ENCODE measurements at places on chromosomes 16 and 17. TPM values are rescaled to one million over a fixed set of nuclear protein-coding genes. Genes with fewer than 3 reads are reported as not detected.
A peak's percentile ranks its signal among the peaks of the same experiment; 100 is the strongest.

The NEURL4 gene
- total RNA-seq: 52.7 TPM

The KRTAP4-11 gene
- not detected for total RNA-seq

GRCh38 chr16:8537691-8538342, 52.5 kb downstream of the TMEM114 start:
- H3K36me3 ChIP-seq: no peaks in the 10 kb centered on the region
- no peak for DNase-seq
- H3K4me1 ChIP-seq: no peaks in the 10 kb centered on the region
- H3K27ac ChIP-seq: no peak overlapping the region
- H3K27me3 ChIP-seq: no peaks in the 10 kb centered on the region

DNA sequence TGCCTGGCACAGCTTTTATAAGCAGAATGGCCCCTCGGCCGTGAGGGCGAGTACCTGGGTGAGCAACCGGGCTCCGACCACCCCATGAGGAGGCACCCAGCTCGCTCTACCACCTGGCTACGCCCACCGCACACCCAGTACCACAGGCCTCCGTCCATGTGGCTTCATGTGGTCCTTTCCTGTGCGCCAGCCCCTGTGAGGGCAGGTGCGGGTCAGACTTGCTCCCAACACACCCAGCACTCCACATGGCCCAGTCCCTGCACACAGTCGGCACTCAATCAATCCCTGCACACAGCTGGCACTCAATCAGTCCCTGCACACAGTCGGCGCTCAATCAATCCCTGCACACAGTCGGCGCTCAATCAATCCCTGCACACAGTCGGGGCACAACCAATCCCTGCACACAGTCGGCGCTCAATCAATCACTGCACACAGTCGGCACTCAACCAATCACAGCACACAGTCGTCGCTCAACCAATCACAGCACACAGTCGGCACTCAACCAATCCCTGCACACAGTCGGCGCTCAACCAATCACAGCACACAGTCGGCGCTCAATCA, 4.0 kb downstream of the C1QTNF8 start:
- no peak for DNase-seq
- H3K36me3 ChIP-seq: no peaks in the 10 kb centered on the region
- no peak overlapping the region for H3K27ac ChIP-seq
- H3K4me1 ChIP-seq: peaks cover 26% of the 10 kb centered on the region
- no peak overlapping the region for H3K4me3 ChIP-seq

The MGAT5B gene
- total RNA-seq: 2.9 TPM

DNA sequence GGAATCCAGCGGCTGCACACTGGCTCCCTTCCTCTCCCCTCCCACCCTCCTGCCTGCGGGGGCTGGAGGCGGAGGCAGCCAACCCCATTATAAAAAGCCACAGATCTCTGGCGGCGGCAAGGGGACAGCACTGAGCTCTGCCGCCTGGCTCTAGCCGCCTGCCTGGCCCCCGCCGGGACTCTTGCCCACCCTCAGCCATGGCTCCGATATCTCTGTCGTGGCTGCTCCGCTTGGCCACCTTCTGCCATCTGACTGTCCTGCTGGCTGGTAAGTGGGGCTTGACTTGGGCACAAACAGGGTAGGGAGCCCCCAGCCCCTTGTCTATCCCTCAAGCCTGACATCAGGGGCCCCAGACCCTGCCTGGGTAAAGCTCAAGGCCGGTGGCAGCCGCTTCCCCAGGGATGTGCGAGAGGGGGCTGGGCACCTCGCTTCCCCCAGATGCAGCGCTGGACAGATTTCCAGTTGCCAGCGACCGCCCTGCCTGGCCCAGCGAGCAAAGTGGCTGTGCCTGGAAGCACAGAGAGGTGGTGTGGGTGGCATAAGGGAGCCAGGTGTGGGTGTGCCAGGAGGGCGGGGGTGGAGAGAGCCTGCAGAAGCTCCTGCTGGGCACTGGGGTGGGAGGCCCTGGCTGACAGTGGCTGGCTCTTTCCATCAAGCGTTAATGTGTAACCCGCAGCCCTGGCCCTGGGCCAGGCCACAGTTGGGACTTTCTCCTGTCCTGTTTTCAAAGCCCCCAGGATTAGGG, at the start of gene CX3CL1:
Gene CX3CL1 (plus strand): TSS at position 119 of the 745 bp plus-strand sequence. CDS start 79 bp downstream, at position 198.
- H3K27ac ChIP-seq: peak within 1 kb of the TSS; percentile 91
- H3K36me3 ChIP-seq: no peaks in the 10 kb centered on the region
- peak; percentile 91 for DNase-seq
- no peak within 1 kb of the TSS for H3K4me3 ChIP-seq
- peaks cover 10% of the 10 kb centered on the region for H3K4me1 ChIP-seq

GRCh38 chr16:47872225-47872624, 283.6 kb downstream of the ABCC12 start:
- H3K27me3 ChIP-seq: no peaks in the 10 kb centered on the region
- no peak overlapping the region for H3K4me3 ChIP-seq
- no peaks in the 10 kb centered on the region for H3K36me3 ChIP-seq
- peaks cover 10% of the 10 kb centered on the region for H3K4me1 ChIP-seq

GRCh38 chr17:78124081-78124835, 4.3 kb downstream of the TMC6 start:
- H3K27me3 ChIP-seq: no peaks in the 10 kb centered on the region
- H3K4me3 ChIP-seq: no peak overlapping the region
- DNase-seq: no peak
- peaks cover 5% of the 10 kb centered on the region for H3K4me1 ChIP-seq

DNA sequence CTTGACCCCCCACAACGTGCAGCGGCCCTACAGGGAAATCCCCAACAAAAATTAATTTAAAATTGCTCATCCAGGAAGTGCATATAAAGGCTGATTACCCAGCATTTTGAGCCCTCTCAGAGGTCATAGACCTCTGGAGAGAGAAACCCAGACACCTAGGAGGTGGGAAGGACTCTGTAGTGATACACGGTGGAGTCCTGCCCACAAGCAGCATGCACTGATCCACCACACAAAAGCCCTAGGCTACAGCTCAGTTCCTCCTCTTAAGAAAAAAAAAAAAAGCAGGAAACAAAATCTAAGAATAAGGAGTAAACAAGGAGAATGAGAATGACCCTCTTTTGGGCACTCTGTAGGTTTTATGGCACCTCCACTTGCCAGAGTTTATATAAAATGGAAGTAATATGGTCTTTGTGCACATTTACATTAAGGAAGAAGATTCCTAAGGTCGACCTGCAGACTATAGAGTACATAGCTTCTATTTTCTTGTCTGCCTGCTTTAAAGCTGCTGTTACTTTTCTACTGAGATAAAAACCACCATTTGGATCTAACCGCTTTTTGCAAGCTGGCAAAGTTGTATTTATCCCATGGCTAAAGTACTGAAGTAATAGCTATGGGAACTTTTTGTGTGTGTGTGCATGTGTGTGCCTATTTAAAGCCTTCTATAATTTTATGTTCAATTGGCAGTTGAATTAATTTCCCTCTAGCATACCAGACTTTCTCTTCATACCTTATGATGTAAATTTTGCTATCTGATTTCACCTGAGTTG, 46.9 kb downstream of the ACSM1 start:
- no peaks in the 10 kb centered on the region for H3K27me3 ChIP-seq
- H3K4me3 ChIP-seq: no peak overlapping the region
- no peaks in the 10 kb centered on the region for H3K4me1 ChIP-seq

- no peaks in the 10 kb centered on the region for H3K27me3 ChIP-seq
- no peaks in the 10 kb centered on the region for H3K4me1 ChIP-seq
- H3K27ac ChIP-seq: no peak overlapping the region
Observed at GRCh38 chr16:61887903-61888302, 148.3 kb downstream of the CDH8 start.

The RFFL gene
- 50.6 TPM for total RNA-seq

GRCh38 chr16:6124136-6124535, 1026.5 kb upstream of the EEF2KMT start:
- H3K27ac ChIP-seq: peak overlapping the region; percentile 87
- H3K27me3 ChIP-seq: no peaks in the 10 kb centered on the region
- H3K4me1 ChIP-seq: no peaks in the 10 kb centered on the region
- no peaks in the 10 kb centered on the region for H3K36me3 ChIP-seq
- no peak overlapping the region for H3K4me3 ChIP-seq

The WNT3 gene
- total RNA-seq: 21.8 TPM

DNA sequence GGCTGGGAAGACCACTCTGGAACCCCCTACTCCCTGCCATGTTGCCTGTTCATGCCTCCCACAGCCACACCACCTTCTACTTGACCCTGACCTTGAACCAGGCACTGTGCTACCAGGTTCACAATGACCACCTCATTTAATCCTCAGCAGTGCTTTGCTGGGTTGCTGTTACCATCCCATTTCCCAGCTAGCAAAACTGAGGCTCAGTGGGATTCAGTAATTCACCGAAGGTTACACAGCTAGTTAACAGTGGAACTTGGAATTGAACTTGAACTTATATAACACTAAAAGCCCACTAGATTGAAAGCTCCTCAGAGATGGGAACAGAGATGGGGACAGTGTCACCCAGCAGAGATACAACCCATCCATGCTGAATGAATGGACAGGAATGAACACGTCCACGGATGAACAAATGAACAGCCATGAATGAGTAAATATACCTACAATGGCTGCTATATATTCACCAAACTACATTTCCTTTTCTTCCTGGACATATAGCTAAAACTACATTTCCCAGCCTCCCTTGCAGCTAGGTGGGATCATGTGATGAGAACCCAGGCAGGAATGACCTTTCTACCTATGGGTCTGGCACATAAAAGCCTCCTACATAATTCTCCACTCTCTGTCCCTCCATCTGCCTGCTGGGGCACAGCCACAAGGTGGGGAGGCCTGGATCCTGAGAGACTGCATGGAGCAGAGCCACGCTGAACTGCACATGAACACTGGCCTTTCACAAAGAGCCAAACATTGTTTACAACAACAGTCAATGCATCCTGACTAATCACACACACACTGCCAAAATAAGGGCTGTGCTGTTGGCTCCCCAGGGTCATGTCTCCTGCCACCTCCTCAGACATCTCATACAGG, 94.8 kb downstream of the RMI2 start:
- H3K36me3 ChIP-seq: no peaks in the 10 kb centered on the region
- DNase-seq: no peak
- H3K4me1 ChIP-seq: no peaks in the 10 kb centered on the region
- H3K27me3 ChIP-seq: no peaks in the 10 kb centered on the region
- no peak overlapping the region for H3K4me3 ChIP-seq

DNA sequence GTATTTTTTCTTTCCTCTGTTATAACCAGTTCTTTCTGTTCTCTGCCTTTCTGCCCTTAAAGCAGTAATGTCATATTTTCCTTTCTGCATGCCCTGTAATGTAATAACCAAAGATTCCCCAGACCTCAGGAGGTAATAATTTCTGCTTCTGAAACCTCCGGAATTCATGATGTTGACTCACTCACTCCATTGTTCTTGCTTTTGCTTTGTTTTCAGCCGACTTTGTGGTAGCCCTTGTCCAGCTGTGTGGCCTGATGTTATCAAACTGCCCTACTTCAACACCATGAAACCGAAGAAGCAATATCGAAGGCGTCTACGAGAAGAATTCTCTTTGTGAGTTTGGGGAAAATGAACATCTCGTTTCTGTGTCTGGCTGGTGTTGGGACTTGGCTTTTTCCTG, 55.9 kb downstream of the CDK12 start:
- no peak overlapping the region for H3K27ac ChIP-seq
- H3K4me1 ChIP-seq: no peaks in the 10 kb centered on the region
- peaks cover 86% of the 10 kb centered on the region for H3K36me3 ChIP-seq
- H3K27me3 ChIP-seq: no peaks in the 10 kb centered on the region

DNA sequence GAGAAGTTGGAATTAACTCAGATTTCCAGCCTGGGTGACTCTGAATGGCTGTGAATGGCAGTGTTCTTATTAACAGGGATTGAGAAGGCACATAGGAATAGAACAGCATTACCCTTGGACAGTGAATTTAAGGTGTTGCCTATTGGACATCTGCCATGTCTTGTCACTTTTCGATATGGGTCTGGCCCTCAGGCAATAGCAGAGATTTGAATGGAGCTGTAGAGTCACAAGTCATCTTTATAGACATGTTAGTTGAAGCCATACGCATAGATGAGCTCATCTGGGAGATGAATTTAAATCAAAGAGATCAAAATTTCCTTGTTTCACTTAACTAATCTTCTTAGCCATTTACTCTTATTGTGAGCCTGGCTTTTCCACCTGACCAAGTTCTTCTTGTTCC, 14.9 kb upstream of the DHRS11 start:
- H3K4me3 ChIP-seq: no peak overlapping the region
- no peaks in the 10 kb centered on the region for H3K4me1 ChIP-seq
- H3K36me3 ChIP-seq: peaks cover 74% of the 10 kb centered on the region
- H3K27ac ChIP-seq: no peak overlapping the region

DNA sequence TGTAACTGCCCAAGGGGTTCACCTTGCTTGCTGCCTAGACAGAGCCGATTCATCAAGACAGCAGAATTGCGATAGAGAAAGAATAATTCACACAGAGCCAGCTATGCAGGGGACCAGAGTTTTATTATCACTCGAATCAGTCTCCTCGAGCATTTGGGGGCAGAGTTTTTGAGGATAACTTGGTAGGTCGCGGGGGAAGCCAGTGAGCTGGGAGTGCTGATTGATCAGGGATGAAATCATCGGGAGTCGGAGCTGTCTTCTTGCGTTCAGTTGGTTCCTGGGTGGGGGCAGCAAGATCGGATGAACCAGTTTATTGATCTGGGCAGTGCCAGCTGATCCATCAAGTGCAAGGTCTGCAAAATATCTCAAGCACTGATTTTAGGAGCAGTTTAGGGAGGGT, 9.1 kb downstream of the ITGAM start:
- no peak for DNase-seq
- no peaks in the 10 kb centered on the region for H3K36me3 ChIP-seq
- no peaks in the 10 kb centered on the region for H3K4me1 ChIP-seq
- H3K27ac ChIP-seq: no peak overlapping the region
- H3K4me3 ChIP-seq: no peak overlapping the region

The KRT27 gene
- total RNA-seq: not detected

The TOX3 gene
- 8.6 TPM for total RNA-seq

DNA sequence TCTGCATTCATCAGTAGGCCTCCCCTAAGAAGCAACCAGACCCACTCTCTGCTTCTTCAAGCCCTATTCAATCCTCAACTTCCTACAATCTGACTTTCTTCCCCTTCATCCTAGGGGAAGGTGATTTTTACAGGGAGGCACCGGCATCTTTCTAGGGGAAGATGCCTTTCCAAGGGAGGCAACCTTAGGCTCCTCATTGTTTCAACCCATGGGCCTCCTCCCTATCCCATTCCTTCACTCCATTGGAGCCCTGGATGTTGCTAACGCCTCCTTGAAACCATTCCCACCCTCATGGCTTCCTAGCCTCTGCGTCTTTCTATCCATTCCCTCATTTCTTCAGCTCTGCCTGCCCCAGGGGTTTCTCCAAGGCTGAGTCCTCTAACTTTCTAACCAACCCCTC, 2.7 kb upstream of the CUEDC1 start:
- DNase-seq: peak; percentile 51
- H3K36me3 ChIP-seq: no peaks in the 10 kb centered on the region

The NUP88 gene
- 79.0 TPM for total RNA-seq

The SRCIN1 gene
- 2.9 TPM for total RNA-seq

DNA sequence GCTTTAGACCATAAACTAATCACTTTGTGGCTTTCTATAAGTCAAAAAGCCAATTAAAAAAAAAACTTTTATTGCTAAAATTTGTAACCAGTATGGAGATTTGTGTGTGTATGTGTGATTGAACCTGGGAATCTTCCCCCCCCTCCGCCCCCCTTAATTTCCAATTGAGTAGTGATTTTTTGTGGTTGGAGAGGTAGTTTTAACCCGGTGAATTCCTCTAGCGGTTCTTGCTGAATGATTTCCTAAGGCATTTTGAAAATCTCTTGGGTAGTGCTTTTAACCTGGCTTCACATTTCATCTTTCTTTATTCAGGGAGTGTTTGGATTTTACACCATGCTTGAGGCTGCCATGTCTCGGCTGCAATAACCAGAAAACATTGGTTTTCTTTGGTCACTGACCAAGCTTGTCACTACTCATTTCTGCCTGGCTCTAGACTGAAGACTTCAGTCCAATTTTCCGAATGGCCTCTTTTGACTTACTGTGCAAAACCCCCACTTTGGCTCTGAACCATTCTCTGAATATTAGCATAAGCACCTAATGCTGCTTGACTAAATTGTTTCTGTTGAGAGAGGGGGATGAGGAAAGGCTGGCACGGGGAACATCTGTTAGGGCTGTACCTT, 35.6 kb downstream of the PRKCA start:
- H3K36me3 ChIP-seq: no peaks in the 10 kb centered on the region
- DNase-seq: no peak
- no peaks in the 10 kb centered on the region for H3K27me3 ChIP-seq
- H3K4me1 ChIP-seq: peaks cover 6% of the 10 kb centered on the region
- no peak overlapping the region for H3K4me3 ChIP-seq
